ENCODE measurements at places on chromosomes 2 and 18. TPM values are rescaled to one million over a fixed set of nuclear protein-coding genes. Genes with fewer than 3 reads are reported as not detected.

CCDC68 gene
- polyA plus RNA-seq, result not detected

IL37 gene
- polyA plus RNA-seq, result not detected

SERPINB4 gene
- polyA plus RNA-seq, result not detected

TUBB8B gene
- polyA plus RNA-seq, result not detected
